GM06990 (cell line): ENCODE measurements at places on chromosomes 3 and 15.

DNA sequence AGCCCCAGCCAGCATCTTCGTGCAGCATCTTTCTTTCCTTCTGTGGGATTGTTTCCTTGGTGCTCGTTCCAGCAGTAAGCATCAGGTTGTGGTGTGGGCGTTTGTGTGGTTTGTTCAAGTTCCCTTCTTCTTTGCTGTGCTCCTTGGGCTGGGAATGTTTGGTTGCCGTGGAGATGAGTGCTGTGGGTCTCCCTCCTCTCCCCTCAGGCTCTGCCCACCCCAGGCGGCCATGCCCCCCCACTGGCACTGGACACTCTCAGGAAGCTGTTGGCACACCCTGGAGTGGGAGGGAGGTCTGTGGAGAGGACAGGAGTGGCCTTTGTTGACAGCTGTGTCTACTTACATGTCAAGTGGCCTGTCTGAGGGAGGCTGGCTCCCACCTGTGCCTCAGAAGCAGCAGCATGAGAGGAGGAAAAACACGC lies 46.5 kb upstream of the SACM1L start:
- DNase-seq, result no peak

DNA sequence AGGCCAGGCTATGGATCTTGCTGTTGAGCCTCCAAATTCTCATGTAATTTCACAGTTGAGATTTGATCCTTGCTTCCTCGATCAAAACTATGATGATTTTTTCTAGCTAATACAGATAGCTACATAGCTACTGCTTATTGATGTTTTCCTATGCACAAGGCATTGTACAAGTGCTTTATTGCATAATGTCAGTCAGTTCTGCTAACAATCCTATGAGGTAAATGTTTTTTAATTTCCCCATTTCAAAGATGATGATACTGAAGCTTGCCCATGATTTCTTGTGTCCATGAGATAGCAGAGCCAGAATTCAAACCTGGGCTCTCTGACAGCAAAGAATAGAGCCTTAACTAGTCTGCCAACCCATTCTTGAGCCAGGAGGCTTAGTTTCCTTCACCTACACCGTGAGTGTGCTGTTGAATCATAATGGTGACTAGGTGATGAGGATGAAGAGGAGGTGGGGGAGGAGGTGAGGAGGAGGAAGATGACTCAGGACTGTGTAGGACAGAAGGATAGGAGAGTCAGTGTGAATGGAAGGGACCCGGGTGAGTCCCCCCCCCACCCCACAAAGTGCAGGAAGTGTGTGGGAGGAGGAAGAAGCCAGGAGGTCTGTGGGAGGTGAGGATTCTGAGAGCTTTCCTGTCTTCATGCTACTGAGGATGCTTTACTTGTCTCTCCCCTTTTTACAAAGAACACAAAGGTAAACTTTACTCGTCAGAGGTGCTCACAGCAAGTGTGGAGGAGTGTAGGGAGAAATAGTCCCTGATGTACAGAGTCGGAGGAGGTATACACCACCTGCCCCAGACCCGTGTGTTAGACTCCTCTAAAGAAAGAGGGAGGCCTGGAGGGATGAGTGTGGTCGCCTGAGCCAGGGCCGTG lies 3.6 kb downstream of the TAGLN3 start:
- DNase-seq, result no peak

GRCh38 chr3:99659032-99659431 lies 20.6 kb downstream of the COL8A1 start:
- no peak for DNase-seq

DNA sequence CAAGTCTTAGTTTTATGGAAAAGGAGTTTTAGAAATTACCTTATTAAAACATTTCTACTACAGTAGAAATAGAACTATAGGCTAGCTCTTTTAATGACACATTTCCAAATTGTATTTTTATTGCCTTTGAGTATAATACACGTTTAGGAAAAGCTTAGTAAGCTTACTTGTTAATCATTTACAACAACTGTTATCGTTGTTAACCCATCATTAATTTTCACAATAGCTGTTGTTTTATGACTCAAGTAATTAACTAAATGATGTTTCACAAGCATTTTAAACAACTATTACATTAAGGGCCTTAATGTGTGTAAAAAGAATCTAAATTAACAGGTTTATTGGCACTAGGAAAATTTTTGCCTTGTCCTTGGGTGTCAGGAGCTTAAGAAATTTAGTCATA lies 120.5 kb upstream of the THRB start:
- DNase-seq, result no peak

DNA sequence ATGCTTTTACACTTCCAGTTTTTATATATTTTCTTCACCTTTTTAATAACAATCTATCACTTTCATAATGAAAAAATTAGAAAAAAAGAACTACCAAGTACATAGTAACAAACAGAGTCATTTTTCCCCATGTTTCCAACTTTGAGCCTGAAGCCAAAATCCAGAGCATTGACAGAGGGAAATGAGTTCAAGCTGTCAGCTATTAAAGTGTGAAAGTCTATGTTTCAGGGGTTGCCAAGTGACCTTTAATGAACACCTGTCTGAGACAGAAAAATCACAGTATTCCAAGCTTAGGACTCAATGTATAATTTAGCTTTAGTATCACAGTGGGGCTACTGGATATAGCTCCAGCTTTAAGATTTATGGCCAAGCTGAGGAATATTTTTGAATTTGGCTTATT lies 128.3 kb upstream of the GADL1 start:
- no peak for DNase-seq

- no peak for DNase-seq
These were observed 16.7 kb upstream of the CCDC174 start for GRCh38 chr3:14634763-14635400.

DNA sequence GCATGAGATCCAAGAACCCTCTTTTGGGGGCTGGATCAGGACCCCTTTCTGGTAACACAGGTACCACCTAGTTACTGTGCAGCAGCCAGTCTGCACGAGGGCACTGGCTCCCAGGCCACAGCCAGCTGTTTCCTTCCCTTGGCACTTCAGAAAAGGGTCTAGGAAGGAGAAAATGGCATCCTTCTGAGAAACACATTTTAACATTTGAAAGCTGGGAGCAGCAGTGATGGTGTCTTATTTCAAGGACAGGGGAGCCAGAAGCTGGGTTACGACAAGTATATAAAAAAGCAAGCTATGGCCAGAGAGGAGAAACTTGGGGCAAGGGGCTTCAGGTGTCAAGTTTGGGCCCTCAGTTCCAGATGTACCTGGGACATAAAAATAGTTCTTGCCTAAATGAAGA lies 282.8 kb downstream of the CTNNB1 start:
- DNase-seq, result no peak
